ENCODE measurements at places on chromosomes 2 and 18. TPM values are rescaled to one million over a fixed set of nuclear protein-coding genes. Genes with fewer than 3 reads are reported as not detected.

Gene LOXHD1
- total RNA-seq, result 0.39 TPM

Gene HOXD13
- total RNA-seq, result not detected

Gene PLA2R1
- not detected for total RNA-seq

DNA sequence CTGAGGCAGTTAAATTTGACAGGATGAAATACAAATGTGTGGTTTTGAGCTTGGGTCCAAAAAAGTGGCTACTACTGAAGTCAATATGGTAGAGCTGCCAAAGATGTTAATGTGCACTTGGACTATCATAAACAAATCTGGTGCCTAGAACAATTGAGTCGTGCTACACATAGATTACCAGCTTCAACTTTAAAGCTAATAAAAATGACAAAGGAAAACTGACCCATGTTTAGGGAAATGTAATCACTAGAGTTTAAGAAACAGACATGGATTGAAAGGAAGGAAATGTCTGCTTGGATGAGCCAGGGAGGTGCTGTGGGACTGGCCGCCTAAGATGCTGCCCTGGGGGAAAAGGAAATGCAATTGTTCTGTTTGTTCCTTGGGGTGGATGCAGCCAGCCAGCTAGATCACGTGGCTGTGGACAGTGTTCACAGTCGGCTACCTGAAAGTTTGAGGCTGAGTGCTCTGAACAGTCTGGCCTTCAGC lies 36.6 kb downstream of the CYB5A start:
- DNase-seq, result no peak

DNA sequence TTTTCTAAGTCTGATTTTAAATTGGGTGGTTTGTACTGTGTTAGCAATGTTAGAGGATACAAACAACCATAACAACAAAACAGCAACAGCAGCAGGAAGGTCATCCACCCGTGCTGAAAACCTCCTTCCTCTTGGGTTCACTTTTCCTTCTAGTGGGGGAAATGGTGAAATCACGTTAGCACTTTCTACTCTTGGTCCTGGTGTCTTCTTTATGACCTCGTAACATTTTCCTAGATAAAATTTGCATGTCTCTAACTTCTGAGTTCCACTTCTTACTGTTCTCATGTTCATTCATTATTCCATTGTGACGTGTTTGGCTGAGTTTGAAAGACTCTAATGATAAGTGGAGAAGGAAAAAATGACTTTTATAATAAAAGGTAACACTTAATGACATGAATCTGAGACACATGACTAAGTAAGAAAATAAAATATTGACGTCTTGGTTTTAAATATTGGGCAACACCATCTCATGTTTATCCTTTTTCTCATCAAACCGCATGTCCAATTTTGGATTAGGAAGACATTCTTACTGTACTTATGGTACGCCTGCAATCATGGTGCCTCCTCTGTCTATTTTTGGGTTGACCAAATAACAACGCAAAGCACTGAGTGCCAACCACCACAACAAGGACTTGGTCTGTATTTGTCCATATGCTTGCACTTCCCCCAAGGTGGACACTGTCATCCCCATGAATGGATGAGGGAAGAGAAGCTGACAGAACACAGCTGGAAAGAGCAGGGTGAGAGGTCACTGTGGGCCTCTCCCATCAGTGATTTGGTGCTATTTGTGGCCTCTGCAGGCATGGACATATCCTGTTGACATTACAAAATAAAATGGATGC lies 25.7 kb upstream of the IL1R1 start:
- DNase-seq, result no peak

- DNase-seq, result no peak
These were observed 35.6 kb downstream of the IFIH1 start for GRCh38 chr2:162282765-162283425.

- no peak for DNase-seq
These were observed 26.8 kb downstream of the GLI2 start for GRCh38 chr2:120762341-120763061.

GRCh38 chr18:6249788-6250187 lies 164.9 kb downstream of the L3MBTL4 start:
- no peak for DNase-seq

GRCh38 chr18:78972930-78973331 lies 6.7 kb upstream of the SALL3 start:
- no peak for DNase-seq
